ENCODE measurements at places on chromosomes 16 and 17.

DNA sequence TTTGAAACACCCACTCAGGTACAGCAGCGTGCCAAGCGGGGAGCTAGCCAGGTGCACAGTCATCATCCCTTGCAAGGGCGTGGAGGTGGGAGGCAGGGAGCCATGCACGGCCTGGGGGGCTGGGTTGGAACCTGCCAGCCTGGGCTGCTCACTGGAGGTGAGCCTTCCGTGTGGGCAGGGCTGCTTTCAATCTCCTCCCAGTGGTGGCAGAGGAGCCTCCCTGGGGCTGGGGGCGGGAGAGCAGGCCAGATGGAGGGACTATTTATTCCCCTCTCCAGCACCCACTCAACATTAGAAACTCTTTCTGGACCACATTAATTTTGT, 90.3 kb downstream of the KATNIP start:
- DNase-seq: no peak

DNA sequence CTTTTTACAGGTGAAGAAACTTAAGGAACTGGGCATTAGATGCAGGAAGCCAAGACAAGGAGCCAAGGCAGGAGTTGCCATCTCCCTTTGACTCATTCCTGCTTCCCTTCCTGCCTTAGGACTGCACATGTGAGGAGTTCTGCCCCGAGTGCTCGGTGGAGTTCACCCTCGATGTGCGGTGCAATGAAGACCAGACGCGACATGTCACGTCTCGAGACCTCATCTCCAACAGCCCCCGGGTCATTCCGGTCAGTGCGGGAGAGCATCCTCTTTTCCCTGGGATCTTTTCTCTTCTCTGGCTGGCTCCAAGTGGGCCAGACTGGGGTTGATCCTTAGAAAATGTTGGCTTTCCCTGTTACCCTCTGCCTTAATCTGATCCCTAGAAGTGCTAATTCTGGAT, 6.6 kb downstream of the POLR2C start:
- DNase-seq: no peak

DNA sequence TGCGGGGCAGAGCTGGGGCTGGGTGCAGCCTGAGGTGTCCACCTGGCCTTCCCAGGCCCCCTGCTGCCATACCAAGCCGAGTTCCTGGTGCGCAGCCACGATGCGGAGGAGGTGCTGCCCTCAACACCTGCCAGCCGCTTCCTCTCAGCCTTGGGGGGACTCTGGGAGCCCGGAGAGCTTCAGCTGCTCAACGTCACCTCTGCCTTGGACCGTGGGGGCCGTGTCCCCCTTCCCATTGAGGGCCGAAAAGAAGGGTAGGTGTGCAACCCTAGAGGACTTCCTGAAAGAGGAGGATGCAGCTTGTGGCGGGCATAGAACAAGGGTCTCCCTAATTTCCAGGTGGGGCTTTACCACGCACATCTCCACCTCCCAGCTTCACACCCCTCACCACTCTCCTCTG, 2.5 kb downstream of the SGCA start:
- DNase-seq: no peak

GRCh38 chr17:46125831-46126230, 67.4 kb downstream of the KANSL1 start:
- DNase-seq: no peak

DNA sequence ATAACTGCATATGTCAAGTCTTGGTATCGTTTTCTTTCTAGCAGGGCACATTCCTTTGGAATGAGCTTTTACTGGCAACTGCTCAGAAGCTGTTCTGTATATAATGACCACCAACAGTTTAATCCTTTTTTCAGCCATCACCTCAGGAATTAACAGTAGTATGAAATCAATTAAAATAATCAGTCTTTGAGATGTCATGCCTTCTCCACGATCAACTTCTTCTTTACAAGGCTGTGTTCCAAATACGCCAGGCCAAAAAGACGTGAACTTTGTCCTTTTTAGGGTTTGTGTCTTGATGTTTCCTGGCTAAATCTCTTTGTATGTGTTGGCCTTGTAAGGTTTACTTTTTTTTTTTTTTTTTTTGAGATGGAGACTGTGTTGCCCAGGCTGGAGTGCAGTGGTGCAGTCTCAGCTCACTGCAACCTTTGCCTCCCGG, 54.9 kb downstream of the ABCC1 start:
- DNase-seq: no peak

GRCh38 chr17:27991462-27991993, 50.9 kb upstream of the NLK start:
- no peak for DNase-seq

DNA sequence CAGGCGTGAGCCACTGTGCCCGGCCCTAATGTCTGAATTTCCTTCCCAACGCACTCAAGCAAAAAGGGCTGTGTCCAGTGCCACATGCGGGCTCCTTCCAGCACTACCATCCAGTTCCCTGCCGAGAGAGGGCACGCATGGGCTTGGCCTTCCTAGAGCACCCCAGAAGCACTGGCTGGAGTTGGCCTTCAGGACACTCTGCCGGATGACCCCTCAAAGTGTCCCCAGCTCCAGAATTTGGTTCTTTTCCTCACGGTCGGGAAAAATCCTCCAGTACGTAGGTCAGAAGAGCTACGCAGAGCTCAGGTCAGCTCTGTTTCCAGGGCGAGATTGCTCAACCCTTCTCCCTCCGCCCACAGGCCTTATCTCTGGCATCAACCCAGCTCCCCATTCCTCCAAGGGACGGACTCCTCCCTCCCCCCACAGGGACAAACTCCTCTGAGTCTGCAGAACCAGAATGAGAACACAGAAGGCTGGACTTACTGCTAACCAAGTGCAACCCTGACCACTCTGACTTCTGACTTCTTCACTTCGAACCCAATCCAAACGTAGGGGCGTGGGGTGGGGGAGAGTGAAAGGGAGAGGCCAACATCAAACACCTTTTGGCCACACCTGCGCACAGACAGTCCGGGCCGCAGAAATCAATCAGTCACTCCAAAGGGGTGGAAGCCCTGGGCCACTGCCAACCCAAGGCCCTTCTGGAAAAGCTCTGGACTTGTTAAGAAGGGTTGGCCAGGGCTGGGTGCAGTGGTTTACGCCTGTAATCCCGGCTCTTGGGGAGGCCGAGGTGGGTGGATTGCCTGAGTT, 3.6 kb downstream of the CDC42EP4 start:
- DNase-seq: no peak

- DNase-seq: no peak
Observed at GRCh38 chr16:82011199-82011641, at the start of gene SDR42E1. TSS of gene SDR42E1 (minus strand) at chr16:82011470. CDS start at chr16:82000858, 10,612 bp downstream.

GRCh38 chr17:12107905-12108304, 87.2 kb downstream of the MAP2K4 start:
- DNase-seq: no peak

- DNase-seq: no peak
Observed at GRCh38 chr16:309476-309875, 26.5 kb downstream of the PDIA2 start.

GRCh38 chr17:50182783-50183420, 17.1 kb downstream of the SGCA start:
- no peak for DNase-seq

DNA sequence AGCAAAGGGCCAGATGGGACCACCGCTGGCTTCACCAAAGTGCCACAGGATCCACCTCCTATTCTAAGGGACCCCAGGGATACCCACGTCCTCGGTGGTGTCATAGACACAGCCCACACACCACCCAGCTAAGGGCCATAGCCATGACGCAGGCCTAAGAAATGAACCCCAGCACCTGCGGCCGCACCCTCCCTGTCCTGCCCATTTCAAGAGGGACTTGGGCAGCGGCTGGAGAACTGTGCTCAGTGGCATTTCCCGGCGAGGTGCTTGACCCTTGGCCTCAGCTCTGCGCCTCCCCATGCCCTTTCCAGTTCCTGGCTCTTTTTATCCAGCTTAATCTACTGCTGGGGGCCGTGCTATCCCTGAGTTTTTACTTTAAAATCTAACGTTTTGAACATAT, 27.3 kb downstream of the ZNF778 start:
- DNase-seq: no peak

DNA sequence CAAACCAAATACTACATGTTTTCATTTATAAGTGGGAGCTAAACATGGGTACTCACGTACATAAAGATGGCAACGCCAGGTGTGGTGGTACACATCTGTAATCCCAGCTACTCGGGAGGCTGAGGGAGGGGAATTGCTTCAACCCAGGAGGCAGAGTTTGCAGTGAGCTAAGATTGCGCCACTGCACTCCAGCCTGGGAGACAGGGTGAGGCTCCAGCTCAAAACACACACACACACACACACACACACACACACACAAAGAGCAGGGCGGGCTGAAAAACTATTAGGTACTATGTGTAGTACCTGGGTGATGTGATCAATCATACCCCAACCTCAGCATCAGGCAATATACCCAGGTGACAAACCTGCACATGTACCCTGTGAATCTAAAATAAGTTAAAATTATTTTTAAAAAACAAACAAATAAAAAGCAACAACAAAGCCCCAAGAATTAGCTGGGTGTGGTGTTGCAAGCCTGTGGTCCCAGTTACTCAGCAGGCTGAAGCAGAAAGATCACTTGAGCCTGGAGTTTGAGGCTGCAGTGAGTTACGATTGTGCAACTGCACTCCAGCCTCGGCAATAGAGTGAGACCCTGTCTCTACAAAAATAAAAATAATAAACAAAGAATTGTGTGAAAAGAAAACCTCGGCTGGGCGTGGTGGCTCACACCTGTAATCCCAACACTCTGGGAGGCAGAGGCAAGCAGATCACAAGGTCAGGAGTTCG, 11.9 kb upstream of the FAAP100 start:
- no peak for DNase-seq

DNA sequence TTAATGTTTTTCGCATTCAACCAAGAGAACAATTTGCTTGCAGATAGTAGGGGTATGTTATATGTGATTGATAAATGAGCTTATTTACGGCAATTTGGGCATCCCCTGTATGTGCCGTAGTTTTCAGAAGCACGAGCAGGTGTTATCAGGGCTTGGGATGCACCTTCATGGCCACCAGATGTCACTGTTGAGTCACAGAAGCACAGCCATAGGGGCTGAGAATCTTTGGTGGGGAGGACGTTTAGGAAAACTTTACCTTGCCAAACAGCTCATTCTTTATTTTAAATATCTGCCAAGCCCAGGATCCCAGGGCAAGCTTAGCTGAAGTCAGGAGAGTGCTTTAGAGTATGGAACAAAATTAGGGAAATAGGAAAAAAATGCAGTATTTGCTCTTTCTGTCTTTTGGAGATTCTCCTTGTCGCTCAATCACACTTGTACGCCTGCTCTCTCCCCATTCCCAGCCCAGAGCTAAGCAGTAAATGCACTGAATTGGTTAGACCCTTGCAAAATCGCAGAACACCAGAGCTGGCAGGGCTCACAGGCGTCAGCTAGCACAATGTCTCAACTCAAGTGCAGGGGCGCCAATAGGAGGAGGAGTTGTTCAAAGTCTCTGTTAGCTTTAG, 93.6 kb upstream of the MPHOSPH6 start:
- peak; percentile 36 for DNase-seq

- no peak for DNase-seq
Observed at GRCh38 chr17:47808830-47809480, 12.6 kb downstream of the OSBPL7 start.

GRCh38 chr16:54240271-54241129, 46.1 kb downstream of the IRX3 start:
- no peak for DNase-seq

DNA sequence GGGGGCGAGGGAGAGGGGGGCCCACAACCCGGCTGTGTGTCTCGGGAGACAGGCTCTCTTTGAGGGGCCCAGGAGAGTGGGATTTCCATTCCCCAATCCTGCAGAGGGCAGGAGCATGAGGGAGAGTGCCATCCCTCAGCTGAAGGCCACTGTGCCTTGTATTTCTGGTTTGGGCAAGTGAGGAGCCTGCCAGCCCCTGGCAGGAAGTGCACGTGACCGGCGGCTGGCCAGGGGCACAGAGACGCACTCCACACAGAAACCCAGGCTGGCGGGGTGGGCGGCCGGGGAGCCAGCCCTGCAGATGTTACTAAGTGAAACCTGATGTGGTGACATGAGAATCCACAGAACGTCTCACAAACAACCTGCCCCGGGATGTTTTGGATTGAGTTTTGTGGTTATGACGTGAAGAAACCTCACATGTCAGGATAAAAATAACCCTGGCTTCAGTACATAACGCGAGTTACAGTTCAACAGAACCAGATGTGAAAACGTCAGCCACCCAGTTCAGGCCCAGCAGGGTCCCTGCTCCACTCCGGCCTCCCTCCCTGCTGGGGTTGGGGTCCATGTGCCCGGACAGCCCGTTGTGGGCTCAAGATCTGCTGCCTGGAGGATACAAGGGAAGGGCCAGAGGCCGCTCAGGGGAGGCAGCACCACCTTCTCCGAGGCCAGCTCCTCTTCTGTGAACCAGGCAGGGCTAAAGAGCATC, 51.7 kb upstream of the MTSS2 start:
- DNase-seq: no peak

DNA sequence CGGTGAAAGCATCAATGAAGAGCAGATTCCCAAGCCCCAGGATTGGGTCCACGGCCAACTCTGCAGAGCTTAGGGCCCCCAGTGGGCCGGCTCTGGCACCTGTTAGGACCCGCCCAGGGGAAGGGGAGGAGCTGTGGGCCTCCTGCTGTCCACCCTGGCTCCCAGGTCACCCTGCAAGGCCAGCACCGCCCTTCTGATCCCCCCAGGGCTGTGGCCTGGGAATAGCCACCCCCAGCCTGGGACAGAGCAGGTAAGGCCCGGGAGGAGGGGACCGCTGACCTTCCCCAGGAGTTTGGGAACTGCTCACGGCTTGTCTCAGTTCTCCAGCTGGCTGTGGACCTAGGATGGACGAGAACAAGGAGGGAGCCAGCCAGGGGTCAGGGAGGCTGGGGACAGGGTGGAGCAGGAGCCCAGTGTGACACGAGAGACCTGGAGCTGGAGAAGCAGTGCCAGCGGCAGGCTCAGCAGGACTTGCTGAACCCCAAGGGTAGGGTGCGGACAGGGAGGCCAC, 39.3 kb upstream of the SLC38A10 start:
- no peak for DNase-seq

DNA sequence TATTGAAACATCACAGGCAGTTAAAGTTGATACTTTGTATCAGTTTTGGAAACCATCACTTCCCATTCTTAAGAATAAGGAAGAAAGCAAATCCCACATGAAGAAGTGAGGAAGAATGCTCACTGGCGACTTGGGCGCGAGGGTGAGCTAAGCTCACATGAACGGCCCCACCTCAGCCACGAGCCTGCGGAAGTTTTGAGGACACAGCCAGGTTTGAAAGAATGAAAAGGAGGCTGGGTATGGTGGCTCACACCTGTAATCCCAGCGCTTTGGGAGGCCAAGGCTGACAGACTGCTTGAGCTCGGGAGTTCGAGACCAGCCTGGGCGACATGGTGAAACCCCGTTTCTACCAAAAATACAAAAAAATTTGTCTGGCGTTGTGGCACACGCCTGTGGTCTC, 110.3 kb upstream of the CHMP6 start:
- no peak for DNase-seq

GRCh38 chr17:81427173-81428120, 32.2 kb downstream of the BAHCC1 start:
- DNase-seq: no peak

DNA sequence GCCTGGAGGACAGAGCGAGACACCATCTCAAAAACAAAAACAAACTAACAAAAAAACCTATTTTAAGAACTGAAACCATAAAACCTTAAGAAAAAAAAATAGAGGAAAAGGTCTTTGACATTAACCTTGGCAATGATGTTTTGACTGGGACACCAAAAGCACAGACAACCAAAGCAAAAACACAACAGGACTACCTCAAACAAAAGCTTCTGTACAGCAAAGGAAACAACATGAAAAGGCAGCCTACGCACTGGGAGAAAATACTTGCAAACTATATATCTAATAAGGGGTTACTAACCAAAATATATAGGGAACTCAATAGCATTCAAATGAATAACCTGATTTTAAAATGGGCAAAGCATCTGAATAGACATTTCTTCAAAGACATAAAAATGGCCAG, 32.3 kb downstream of the CDR2 start:
- DNase-seq: no peak

GRCh38 chr16:89898201-89898967, 20.3 kb upstream of the MC1R start:
- DNase-seq: no peak
